ENCODE measurements at places on chromosomes 6 and 20.

DNA sequence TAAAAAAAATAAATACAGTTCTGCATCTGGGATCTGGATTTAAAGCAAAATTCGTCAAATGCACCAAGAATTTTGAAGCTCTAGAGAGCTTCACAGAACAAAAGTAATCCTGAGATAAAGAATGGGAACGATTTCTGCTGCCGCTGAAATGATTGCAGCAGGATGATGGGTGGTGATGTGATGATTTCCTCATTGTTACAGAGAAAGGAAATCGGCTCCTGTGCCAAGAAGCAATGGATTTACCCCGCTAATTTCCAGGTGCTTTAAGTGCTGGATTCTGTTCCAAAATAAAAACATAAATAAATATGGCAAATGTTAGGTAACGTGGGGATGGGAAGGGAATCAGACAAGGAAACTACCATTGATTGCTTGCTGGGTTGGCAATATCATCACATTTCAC is 1067.9 kb upstream of the MAP3K7 start:
- DNase-seq, result no peak

GRCh38 chr6:118589649-118590365 is 41.7 kb downstream of the PLN start:
- DNase-seq, result no peak

- DNase-seq, result no peak
These were observed 38.7 kb downstream of the SLC35D3 start for GRCh38 chr6:136960781-136961180.

DNA sequence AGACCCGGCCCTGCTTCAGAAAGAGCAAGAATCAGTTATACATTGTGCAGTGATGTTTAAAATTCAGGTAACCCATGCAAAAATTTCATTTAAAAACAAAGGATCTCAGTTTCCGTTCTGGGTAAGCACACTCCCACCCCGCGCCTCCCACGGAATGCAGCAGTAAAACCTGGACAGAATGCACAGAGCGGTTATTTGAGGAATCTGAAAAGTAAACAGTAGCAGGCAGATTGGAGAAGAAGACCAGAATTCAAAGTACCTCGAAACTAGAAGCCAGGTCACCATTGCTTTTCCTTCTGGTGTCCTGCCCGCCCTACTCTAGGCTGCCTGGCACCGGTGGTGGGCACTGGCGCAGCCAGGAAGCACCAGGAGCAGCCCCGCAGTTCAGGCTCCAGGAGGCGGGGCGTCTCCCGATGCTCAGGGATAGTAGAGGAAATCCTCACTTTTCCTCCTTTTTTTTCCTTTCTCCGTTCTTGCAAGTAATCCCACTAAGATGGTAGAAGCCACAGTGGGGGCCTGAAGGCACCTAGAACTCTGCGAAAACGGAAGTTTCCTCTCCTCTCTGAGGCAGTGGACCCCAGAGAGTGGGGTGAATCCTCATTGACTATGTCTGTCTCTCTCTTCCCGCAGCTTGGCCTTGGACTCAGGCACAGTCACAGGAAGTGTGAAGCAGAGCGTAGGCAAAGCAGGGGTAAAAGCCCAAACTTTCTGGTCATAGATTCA is 28.3 kb downstream of the METTL24 start:
- DNase-seq, result no peak

- no peak for DNase-seq
These were observed at the start of gene SIM1 for GRCh38 chr6:100464903-100465700. SIM1 (minus strand) TSS chr6:100464921; CDS start chr6:100463468, 1,453 bp downstream.

DNA sequence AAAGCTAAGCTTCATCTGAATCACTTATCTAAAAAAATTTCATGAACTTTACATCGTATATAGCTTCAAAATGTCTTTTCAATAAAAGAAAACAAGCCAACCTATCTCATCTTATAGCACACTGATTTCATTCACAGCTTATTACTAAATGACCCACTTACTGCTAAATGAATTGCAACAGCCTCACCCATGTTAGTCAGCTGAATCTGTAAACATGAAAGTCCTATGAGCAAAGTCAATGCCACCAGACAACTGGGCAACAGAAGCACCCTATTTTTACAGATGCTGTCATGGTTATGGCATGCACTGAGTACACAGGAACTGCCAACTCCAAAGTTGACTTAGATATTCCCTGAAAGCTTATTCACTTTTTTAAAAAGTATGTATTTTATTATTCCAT is 41.2 kb upstream of the DST start:
- no peak for DNase-seq

DNA sequence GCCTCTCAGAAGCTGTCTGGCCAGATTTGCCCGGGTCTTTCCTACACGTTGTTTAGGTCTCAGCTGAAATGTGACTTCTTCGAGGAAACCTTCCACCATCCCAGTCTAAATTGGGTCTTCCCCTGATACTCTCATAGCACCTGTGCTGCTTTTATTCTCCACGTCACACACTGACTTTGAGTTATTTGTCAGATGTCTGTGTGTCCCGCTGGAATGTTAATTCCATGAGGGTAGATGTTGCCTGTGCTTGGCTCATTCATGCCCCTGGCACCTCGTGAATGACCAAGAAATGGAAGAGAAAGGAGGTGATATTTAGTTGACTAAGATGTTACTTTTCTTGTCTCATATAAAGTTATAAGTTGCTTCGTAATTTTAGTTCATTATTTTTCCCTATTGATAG is 197.8 kb downstream of the TMEM242 start:
- no peak for DNase-seq

- DNase-seq, result no peak
These were observed 11.8 kb upstream of the FERMT1 start for GRCh38 chr20:6134592-6134991.

GRCh38 chr6:64014595-64014994 is 379.0 kb downstream of the PHF3 start:
- DNase-seq, result no peak

DNA sequence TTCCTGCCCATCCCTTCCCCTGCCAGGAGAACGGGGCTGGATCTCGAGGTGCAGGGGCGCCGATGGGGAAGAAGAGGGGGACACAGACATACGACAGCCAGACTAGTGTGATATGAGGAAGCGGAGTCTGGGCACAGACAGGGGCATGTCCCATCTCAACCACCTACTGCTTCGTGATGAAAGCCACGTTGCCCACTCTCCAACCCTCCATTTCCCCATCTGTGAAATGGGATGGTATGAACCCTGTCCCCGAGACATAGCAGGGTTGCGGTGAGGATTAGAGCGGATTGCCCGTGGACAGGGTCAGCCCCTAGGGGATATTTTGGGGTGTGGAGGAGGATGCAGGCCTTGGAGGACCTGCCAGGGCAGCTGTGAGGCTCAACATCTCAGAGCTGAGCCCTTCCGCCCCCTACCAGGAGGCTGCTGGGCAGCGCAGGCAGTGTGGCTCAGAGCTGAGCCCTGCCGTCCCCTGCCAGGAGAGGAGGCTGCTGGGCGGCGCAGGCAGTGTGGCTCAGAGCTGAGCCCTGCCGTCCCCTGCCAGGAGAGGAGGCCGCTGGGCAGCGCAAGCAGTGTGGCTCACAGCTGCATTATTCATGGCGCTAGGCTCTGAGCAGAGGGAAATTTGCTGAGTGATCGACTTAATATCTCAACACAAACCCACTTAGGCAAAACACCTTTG is 71.7 kb downstream of the GRM4 start:
- no peak for DNase-seq

DNA sequence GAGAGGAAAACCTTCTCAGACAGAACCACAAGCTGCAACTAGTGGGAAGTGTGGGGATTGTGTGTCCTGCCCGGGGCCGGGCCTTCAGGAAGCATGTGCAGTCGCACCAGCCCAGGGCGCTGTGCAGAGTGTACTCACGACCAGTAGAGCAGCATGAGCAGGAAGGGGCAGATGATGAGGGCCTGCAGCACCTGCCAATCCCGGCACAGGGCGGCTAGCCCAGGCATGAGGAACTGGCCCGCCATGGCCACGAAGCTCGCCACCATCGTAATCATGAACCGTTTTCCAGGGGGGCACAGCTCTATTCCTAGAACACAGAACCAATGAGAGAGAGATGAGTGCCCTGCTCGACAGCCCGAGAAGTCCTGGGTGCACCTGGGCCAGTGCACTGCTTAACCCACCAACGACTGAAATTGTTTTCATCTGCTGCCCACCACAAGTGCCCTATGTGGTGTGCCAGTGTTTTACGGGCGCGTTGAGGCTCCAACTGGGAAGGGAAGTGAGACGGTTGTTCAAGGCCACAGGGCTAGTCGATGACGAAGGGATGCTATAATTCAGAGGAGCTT is 65.0 kb downstream of the PSMG4 start:
- DNase-seq, result no peak

DNA sequence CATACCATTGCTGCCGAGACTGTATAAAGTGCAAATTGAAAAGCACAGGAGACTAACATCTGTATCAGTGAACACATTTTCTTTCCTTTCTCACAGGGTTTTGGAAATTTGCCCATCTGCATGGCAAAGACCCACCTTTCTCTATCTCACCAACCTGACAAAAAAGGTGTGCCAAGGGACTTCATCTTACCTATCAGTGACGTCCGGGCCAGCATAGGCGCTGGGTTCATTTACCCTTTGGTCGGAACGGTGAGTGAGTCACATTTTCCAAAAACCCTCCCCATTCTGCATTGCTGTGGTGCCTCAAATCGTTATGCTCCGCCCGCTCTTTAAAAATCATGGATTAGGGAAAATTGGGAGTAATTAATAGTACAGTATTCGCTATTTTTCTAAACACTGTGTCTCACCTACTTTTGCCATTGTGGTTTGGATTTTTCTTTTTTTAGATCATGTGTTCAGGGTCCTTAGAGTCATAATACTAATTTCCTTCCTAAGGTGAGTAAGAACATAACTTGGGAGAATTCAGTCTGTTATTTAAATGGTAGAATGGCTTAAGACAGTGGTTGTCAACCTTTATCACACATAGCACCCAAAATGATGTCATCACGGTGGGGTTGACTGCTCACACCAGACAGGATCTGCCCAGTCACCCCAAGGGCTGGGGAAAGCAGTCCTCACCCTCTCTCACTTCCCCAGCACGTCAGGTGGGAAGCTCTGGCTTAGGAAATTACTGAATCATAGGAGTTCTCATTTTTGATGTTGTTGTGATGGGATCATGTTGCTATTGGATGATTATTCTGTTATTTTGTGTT is 171.6 kb downstream of the MTHFD1L start:
- DNase-seq, result no peak

DNA sequence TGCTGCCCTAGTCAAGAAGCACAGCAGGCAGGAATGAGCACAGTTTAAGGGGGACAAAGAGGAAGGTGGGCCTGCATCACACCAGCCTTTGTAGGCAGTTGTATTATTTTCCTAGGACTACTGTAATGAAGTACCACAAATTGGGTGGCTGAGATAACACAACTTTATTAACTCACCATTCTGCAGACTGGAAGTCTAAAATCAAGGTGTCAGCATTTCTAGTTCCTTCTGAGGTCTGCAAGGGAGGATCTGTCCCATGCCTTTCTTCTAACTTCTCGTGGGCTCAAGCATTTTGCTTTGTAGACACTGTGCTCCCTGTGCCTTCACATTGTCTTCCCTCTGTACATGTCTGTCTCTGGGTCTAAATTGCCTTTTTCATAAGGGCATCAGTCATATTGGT is 488.5 kb upstream of the JARID2 start:
- no peak for DNase-seq

DNA sequence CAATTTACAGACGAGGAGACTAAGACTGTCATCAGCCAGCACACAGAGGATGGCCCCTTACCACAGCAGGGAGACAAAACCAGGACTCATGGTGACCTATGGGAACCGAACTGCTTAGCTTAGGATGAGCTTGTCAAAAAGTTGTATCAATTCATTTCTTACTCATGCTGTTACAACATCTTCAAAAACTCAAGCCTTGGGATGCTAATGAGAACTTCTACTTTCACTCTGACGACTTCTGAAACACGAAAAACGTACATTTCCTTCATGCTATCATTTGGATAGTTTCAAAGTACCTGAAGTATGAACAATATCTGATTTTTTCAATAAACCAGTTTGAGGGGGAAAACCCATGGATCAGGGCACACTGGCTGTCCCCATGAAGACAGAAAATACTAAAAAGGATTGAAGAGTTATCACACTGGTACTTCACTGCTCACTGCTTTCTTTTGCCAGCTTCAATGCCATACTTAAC is 31.9 kb downstream of the HIVEP2 start:
- no peak for DNase-seq

DNA sequence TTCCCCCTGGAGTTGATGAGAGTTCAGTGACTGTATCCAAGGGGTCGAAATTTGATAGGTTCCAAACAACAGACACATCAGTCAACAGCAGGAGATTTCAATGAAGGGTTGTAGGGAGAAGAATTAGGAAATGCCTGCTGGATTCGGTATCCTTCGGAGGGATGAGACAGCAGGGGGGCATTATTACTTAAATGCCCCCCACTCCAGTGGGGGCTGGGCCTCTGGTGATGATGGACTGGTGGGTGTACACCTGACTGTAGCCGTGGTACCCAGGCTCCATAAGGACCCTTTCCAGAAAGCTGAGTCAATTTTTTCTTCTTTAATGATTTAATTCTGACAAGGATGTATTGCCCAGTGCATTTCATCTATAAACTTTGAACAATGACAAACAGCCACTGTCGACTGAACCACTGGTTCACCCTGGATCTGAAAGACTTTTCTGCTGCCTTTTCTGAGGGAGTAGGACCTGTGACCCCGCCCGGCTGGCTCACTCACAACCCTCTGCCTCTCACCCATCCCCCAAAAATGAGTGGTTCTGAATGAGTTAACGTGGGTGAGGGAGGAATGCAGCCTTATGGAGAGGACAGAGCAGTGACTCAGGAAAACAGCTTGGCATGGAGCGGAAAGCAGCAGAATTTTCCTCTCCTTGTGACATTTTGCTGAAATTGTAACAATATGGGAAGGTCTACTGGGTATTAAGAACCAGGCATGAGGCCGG is 41.0 kb downstream of the ZMYND8 start:
- no peak for DNase-seq

- DNase-seq, result no peak
These were observed 11.4 kb upstream of the SOX12 start for GRCh38 chr20:313948-314347.

DNA sequence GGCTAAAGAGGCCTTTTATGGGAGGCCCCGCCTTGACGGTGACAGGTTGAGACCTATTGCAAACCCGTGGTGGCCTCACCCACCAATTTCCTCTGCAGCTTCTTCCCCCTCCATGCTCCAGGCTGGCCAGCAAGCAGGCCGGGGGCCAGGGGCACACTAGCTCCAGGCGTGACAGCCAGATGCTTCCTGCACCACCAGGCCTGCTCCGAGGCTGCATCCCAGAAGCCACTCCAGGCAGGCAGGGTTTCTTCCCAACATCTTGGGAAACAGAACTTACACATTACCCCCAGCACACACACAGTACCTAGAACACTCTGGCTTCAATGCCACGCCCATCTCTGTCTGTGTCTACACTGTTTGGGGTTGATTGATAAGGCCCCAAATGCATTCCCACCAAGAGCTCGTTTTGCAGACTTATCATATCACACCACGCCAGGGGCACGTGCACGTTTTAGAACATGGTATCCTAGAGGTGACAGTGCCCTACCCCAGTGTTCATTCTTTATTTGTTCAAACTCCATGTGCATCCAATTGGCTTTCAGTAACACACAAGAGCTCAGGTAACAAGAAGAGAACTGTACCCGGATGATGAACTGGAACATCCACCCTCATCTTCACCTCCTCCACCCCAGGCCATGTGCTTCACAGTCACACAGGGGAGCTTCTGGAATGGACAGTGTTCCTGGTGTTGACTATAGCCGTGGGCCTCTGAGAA is 221.4 kb upstream of the RREB1 start:
- DNase-seq, result no peak
